ENCODE measurements at places on chromosomes 11 and 22.
A peak's percentile ranks its signal among the peaks of the same experiment; 100 is the strongest.

DNA sequence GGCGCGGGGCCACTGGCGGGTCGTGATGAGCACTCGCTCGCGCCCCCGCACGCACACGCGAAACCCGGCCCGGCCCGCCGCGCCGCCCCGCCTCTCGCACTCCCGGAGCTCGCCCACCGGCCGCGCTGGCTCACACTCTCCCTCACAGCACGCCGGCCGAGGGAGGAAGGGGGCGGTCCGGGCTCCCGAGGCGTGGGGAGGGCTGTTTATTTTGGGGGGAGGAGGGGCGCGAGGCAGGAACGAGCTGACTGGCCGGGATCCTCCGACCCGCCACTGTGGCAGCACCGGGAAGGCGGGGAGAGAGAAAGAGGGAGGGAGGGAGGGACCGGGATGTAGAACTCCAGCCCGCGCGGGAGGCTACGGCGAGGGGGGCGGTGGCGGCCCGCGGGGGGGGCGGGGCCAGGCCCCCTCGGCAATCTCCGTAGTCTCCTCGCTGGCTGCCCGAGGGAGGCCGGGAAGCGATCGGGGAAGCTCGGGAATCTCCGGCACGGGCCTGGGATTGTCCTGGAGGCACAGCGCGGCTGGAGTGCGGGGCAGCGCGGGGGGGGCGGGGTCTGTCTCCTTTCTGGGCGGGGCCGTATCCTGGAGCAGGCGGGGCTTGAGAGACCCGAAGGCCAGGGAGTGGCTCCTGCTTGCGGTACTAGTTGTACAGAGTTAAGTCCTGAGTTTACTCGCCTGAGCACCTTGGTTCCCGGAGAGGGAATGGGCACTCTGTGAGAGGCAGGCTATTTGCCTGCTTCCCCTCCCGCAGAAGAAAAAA is at the start of gene RBFOX2:
RBFOX2 (minus strand) TSS at position 179 of the 760 bp plus-strand sequence. CDS start 399 bp downstream, outside the sequence.
- DNase-seq: peak; percentile 88

DNA sequence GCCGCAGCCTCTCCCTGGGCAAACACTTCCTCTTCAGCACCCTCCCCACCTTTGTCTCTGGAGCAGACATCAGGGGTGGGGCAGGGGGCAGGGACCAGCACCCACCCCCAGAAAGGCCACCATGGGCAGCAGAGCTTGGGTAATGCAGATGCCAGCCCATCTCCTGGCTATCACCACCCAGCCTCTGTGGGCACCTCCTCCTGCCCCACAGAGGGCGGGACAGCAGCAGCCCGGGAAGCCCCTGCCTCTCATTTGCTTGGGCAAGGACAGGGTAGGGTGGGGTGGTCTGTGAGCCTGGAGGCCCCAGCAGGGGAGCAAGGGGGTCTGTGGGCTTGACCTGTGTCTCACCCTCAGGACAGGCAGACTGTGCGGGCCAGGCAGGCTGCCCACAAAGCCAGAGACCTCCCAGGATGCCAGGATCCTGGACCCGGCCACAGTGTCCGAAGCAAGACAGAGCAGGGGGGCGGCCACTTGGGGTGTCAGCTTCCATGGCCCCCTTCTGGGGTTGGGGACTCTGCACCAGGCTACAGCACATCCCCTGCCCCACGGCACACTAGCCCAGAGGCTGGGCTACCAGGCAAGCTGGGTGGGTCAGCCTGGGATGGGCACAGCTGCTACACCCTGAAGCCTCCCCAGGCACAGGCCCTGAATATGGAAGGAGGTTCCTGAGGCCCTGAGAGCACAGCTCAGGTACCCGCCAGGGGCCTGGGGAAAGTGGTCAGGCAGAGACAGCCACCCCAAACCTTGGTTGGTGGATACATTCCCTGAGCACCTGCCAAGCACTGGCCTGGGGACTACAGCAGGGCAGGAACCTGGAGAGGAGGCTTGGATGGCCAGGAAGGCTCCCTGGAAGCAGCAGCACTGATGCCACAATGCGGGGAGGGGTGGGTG is 4.5 kb downstream of the RNH1 start:
- no peak for DNase-seq

DNA sequence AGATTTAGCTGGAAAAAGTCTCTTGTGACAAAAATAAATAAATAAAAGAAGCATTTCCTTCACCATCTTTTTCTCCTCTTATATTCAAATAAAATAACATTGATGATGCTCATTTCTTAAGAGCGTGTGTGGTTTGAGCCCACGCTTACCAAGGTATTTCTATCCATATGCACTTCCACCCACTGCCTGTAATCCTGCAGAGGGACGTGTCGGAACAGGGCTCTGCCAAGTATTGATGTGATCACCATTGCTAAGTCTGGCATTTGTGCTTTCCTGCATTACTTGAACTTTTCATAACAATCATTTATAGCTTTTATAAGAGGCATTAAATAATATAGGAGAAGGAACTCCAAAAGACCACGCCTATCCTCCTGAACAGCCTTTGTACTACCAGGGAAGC is 107.6 kb downstream of the SHANK2 start:
- DNase-seq: no peak

GRCh38 chr11:6574816-6575715 is 28.4 kb downstream of the RRP8 start:
- DNase-seq: no peak

DNA sequence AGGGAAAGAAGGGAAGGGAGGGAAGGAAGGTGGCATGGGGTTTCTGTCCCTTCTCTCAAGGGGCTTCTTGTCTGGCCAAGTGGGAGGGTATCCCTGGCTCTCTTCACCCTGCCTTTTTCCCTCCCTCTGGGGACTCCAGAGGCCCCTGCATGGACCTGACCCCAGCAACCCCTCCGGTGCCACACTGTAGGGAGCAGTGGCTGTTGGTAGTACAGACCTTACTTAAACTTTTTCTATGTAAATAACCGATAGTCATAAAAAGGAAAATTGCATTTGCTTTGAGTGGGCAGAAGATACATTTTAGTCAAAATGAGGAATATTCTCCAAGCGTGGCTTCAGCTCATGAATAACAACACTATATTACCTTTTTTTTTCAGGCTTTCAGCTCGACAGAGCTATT is 1384.0 kb downstream of the BRD1 start:
- no peak for DNase-seq

GRCh38 chr11:40227730-40228129 is 1231.7 kb downstream of the LRRC4C start:
- DNase-seq: peak; percentile 10

DNA sequence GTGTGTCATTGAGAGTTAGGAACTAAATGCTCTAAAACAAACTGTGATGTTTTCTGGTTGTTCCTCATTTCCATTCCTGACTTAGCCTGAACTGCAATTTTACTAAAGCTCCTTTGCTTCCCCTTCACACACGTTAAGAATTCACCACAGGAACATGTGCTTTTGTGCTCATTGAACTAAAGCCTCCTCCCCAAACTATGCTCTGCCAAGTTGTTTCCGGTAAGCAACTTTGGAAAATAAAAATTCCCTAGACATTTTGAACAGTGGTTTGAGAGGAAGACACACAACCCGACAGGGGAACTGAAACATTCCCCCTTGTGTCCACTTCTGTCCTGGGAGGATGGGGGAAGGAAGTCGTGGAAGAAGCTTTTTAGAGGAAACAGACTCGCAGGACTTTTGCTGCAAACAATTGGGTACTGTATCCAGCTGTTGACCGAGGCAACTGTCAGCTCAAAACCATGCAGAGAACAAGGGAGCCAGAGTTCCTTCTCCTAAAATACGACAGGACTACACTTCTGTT is 66.9 kb downstream of the GAB2 start:
- no peak for DNase-seq

DNA sequence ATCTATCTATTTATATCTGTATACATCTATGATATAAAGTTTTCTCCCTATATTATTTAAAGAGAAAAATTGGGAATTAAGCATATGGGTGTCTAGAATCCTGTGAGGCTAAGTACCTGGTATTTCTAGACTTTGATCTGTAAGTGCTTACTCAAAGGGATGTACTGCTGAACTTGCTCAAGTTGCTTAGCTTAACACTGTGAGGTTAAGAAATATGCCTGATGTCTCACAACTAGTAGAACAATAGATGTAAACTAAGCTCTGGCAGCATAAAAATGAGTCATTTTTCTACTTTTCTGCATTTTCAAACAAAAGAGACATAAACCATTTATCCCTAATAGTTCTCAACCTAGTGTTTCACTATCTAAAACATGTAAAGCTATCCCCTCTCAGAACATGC is 744.4 kb upstream of the ANO3 start:
- no peak for DNase-seq

- peak; percentile 48 for DNase-seq
Measured at GRCh38 chr11:15483205-15483604, 368.5 kb downstream of the INSC start.

- no peak for DNase-seq
Measured at GRCh38 chr11:44463751-44464150, 101.7 kb upstream of the CD82 start.

- DNase-seq: peak; percentile 6
Measured at GRCh38 chr11:22521226-22521625, 104.4 kb downstream of the FANCF start.

- DNase-seq: no peak
Measured at GRCh38 chr11:27293515-27294417, 69.2 kb downstream of the CCDC34 start.

- no peak for DNase-seq
Measured at GRCh38 chr11:80109031-80109430, 668.2 kb upstream of the TENM4 start.

- no peak for DNase-seq
Measured at GRCh38 chr11:133635244-133635739, 103.0 kb upstream of the OPCML start.

DNA sequence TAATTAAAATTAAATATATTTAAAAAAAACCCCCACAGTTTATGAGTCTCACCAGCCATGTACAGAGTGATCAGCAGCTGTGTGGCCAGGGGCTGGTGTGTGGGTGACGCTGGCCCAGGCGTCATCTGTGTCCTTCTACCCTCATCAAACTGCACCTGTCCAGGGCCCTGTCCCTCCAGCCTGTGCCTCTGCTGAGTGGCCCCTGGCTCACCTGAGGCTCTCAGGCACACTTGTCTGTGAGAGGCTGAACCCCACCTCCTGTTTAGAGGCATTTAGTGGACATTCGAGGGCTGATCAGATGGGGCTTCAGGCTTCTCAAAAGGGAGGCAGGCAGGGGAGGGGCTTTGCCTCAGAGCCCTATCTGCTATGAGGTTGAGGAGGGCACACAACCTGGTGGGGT is 29.9 kb upstream of the SMIM38 start:
- DNase-seq: no peak

- peak; percentile 68 for DNase-seq
Measured at GRCh38 chr22:25334162-25334490, 114.7 kb downstream of the CRYBB2 start.

GRCh38 chr11:17224727-17225126 is 16.9 kb upstream of the PIK3C2A start:
- DNase-seq: no peak

- no peak for DNase-seq
Measured at GRCh38 chr11:122205036-122205435, 89.0 kb upstream of the BLID start.

DNA sequence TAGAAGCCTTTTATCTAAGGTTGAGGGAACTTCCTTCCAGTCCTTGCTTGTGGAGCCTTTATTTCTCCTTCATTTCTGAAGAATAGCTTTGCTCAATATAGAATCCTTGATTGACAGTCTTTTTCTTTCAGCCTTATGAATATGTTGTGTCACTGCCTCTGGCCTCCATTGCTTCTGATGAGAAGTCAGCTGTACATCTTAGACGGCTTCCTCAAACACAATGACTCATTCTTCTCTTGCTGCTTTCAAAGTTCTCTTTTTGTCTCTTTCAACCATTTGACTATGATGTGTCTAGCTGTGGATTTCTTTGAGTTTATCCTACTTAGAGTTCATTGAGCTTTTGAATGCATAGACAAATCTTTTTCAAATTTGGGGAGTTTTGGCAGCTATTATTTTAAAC is 893.2 kb downstream of the BRD1 start:
- no peak for DNase-seq

DNA sequence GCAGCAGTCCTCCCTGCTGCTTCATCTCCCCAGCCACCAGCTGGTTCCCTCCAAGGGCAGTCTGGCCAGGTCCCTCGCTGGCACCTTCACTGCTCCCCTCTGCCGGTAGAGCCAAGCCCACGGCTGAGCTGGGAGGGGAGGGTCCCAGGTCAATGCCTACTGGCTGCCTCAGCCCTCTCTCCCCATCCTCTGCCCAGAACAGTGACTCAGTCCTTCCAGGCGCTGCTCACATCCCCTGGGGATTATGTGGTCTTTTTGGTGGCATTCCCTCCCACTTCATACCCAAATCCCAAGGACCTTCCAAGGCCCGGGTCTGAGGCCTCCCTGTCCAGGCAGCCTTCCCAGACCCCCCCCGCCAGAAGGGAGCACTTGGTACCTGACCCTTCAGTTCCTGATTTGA is 44.9 kb downstream of the WNT7B start:
- no peak for DNase-seq

DNA sequence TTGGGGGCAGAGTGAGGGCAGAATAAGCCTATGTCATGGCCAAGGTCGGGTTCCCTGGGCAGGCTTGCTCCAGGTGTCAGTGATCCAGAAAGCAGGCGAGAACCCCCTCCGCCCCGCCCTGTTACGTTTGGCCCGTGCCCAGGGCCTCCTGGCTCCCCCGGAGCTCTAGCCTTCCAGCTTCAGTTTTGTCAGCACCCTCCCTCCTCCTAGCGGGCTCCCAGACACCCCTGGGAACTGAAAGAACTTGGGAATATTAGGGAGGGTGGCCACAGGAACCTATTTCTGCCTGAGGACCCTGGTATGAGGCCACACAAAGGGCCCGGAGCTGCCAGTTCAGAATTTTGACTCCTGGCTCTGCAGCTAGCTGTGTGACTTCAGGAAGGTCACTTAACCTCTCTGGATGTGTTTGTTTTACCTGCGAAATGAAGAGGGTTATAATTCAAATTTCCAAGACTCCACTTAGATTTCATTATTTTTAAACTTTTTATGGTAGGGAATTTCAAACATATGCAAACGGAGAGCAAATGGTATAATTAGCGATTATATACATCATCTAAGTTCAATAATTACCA is 1.2 kb downstream of the TUBA8 start:
- no peak for DNase-seq

DNA sequence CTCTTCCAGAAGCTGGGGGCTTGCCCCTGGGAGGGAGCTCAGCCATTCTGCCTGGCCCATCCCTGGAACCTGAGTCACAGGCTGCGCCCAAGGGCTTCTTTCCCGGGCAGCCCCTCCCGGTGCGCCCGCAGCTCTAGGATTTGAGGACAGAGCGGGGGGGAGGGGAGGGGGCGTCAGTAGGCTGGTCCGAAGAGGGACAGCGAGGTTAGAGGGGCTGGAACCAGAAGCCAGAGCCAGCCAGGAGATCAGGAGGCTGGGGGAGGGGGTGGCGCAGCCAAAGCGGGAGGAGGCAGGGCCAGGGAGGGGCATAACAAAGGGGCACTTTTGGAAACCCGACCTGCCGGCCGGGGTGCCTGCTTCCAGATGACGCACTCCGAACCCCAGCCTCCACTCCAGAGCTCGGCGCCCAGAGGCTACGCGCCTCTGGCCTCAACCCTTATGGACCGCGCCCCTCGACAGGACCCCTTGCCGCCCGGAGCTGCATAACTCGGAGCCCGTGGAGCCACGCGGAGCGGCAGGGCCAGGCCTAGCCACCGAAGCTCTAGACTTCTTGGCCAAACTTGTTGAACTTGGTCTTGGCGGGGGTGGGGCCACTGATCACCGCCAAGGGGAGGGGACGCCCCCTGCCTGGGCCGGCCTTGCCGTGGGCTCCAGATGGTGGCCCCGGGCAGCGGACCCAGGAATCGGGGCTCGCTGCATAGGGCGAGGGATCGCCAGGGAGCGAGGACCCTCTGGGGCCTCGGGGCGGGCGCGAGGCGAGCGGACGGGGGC is 744 bp downstream of the PACSIN3 start:
- DNase-seq: no peak
